A172 (cell line): ENCODE measurements at places on chromosomes 6 and 20.

- DNase-seq: no peak
These were observed 8.9 kb downstream of the FARS2 start for GRCh38 chr6:5270093-5270680.

GRCh38 chr20:46573234-46573633 is 22.8 kb upstream of the OCSTAMP start:
- no peak for DNase-seq

- no peak for DNase-seq
These were observed 56.9 kb downstream of the PHACTR2 start for GRCh38 chr6:143734641-143735063.

GRCh38 chr6:34608321-34609091 is 52.4 kb upstream of the SPDEF start:
- DNase-seq: no peak

DNA sequence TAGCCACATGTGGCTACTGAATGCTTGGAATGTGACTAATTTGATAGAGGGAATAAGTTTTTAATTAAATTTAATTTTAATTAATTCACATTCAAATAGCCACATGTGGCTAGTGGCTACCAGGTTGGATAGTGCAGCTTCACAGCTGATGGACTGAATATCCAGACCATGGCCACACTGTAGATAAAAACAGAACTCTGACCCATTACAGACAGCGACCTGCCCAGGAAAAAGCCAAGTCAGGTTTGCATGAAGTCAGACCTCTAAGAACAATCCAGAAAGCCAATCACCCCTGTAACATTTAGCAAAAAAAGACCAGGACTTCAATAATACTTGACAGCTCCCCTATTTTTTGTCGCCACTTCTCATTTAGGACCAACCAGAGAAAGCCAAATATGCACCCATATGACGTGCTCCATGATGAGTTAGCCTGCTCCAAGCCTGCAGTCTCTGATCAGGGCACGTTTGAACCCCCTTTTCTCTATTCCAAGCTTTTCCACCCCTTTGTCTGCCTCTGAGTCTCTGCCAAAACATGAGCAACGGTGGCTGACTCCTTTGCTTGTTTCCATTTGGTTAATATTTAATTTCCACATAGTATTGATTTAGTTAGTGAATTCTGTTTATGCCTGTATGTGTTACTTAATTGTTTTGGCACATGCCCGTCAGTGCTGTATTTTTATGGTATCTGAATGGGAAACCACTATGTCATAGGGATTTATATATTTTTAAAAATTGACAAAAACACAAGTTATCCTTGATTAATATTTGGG is 636.3 kb downstream of the UTRN start:
- no peak for DNase-seq

DNA sequence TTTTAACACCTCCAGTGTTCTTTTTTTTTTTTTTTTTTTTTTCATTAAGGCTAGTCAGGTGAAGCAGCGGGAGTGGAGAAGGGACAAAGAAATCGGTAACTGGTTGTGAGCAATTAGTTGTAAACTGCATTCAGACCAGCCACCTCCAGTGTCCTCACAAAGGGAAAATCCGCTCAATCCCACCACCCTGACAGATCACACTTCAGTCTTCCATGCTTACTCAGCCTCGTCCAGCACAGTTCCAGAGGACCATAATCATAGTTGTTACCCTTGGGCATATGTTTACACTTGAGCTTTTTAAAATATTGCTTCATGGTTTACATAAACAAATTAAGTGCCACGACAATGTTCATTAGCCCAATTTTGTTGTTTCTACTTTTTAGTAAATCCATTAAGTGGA is 10.2 kb downstream of the DYNLRB1 start:
- DNase-seq: no peak

GRCh38 chr6:114052141-114052540 is 81.2 kb upstream of the HDAC2 start:
- no peak for DNase-seq

GRCh38 chr20:10005885-10006284 is 28.9 kb upstream of the ANKEF1 start:
- no peak for DNase-seq

DNA sequence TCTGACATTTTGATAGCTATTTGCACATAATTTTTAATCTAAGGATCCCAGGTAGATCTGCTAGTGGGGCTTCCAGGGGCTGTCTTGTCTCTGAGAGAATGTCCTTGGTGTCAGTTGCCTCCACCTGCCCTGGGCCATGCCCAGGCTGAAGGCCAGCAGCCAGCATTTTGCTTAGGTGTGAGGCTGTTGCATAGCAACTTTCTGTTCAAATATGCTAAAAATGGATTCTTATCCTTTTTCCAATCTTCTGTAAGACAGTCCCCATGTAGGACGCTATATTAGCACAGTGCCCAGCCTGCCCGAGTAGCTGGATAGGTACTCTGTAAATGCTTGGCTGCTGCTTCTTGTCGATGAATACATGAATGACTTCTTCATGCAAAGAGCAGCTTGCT is 62.5 kb upstream of the CITED2 start:
- DNase-seq: no peak

- no peak for DNase-seq
These were observed 80.8 kb downstream of the PRND start for GRCh38 chr20:4802527-4802926.

DNA sequence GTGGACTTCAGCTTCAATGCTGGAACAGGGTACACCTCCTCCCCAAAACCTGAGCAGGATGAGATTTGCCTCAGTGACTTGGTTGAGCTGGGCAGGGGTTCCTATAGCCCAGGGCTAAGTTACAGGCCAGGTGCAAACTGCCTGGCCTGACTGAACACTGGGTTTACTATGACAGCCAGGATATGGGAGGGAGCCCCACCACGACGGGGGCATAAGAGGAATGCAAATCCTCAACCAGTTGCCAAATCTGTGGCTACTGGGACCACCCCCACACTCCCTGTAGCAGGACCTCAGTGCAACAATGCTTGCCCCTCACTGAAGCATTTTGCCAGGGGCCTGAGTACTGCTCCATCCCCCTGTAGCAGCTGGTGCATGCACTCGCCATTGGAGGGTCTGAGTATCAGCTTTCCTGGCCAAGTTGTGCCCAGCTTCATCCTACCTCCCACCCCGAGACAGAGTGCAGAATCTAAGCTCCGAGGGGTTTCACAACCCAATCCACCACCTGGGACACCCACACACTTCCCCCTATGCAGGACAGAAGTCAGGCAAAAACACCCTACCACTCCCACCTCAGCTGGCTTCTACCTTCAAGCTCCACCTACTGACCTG is 27.6 kb downstream of the TREML4 start:
- no peak for DNase-seq

GRCh38 chr6:97128507-97128906 is 154.5 kb downstream of the MMS22L start:
- DNase-seq: no peak

GRCh38 chr20:37681384-37682112 is 12.3 kb upstream of the CTNNBL1 start:
- no peak for DNase-seq

- DNase-seq: no peak
These were observed 111.0 kb downstream of the ATG5 start for GRCh38 chr6:106214531-106214930.

DNA sequence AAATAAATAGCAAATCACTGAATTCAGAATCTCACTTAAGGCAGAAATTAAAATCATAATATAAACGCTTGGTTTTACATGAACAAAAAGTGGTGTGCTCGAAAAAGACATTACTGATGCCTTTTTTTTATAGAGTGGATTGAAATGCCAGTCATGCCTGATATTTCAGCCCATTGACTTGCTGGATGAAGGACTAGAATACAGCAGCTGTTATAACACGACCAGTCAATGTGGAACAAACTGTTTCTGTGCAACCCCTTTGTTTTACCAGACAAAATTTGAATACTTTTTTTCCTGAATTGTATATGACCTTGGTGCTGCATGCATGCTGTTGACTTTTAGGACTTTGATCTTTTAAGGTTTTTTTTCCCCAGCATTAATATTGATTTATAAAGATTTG is 150.0 kb downstream of the QKI start:
- DNase-seq: no peak
